ENCODE measurements at places on chromosomes 3 and 15. TPM values are rescaled to one million over a fixed set of nuclear protein-coding genes. Genes with fewer than 3 reads are reported as not detected.

Gene TATDN2
- 17.8 TPM for polyA plus RNA-seq

Gene SLC2A2
- polyA plus RNA-seq = 0.63 TPM

Gene SLITRK3
- polyA plus RNA-seq = not detected

Gene CNTN6
- 0.02 TPM for polyA plus RNA-seq

Gene MCTP2
- polyA plus RNA-seq = 0.26 TPM

Gene UNC13C
- not detected for polyA plus RNA-seq

Gene CSPG4
- 0.35 TPM for polyA plus RNA-seq

Gene SHC4
- 1.9 TPM for polyA plus RNA-seq

Gene BCHE
- polyA plus RNA-seq = not detected
